ENCODE measurements at places on chromosomes 7 and 10.

DNA sequence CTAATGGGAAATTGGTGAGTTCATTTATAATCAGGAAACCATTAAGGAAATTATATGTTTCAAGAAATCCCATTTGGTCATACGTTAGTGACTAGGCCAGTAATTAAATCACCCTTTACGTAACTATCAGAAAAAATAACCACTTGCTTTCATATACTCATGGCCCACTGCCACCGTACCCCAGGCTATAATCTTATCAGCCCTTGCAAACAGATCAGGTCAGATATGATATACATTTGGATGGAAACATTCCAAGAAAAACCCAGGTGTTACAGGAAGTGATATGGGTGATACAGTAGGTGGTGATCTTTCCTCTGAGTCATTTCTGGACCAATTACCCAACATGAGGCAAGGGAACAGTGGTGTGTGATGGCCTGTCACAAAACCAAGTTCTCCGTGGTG is 481.0 kb upstream of the SEMA3A start:
- no peak for DNase-seq

DNA sequence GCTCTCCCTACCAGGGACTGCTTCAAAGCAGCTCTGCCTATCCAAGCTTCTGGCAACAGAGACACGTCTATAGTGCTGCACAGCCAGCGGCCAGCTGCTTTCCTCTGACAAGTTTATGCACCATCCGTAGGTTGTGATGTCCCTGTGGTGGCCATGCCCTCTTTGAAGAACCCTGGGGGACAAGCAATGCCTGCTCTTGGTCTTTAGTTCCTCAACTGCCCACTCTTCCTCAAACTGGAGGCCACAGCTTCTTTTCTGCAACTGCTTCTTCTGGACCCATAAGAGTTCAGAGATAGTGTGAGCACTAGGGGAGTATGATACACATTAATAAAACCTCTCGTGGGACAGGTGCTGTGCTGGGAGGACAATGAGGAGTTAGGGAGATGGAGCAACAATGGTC is 164.9 kb downstream of the ELMO1 start:
- DNase-seq, result no peak

DNA sequence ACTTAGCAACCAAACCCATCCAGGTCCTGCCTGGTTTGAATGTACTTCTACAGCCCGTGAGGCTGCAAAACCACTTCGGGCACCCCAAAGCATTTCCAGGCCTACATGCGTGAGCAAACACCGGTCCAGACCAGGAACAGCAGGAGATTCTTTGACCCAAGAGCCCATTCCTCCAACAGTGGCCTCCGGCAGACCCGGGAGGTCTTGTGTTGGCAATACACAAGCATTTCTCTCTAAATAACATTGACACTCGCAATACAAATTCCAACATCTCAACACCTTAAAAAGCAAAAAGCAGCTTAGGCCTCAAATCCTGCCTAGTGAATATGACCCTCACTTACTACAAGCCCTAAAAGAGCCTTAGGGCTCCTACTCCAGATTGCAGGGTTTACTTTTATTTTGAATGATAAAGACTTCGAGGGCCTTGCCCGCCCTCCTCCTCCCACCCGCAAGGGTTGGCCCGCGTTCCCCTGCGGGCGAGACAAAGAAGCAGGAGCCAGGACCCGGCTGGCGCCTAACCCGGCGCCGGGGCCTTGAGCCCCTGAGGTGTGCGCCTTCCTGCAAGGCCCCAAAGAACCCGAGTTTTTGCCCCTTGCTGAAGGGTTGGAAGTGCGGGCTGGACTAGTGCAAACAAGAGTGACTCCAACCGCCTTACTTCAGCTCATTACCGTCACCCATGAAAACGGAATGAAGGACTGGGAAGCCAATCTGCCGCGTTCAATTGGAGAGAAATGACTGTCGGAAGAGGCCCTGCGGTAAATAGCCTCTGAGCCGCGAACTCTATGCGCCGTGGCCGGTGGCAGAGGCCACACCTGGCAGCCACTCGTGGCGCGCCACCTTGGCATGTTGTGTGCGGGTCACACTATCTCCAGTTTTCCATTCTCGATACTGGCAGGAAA is 3.4 kb upstream of the DLX6 start:
- DNase-seq, result no peak

DNA sequence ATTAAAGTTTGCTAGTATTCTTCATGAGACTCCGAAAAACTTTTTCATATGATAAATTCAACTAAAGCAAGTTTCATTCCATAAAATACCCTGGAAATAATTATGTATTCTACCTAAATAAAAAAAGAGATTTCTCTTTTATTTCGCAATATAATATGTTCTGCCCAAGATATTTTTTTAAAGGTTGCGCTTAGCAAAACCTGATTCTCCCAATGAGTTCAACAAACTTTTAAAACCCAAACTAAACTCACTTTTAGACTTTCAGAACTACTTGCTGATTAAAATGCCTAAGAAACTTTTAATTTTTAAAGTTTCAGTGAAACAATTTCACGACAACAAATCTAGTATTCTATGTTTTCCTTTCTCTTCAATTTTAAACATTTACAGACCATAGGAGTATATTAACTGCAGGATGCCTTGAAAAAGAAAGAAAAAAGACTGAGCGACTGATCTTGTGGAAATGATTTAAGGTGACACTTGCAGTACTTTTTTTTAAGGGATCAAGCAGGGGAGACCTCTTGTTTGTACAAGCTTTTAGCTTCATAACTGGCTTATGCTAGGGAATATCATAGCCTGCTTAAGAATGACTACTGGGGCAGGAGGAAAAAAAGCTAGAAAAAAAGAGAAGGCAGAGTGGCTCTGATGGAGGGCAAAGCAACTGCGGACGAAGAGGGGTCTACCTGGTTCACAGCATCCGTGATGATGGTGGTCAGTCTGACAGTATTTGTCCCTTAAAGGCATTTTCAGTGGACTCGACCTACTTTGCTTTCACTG is 1.5 kb downstream of the ZNF800 start:
- DNase-seq, result no peak

DNA sequence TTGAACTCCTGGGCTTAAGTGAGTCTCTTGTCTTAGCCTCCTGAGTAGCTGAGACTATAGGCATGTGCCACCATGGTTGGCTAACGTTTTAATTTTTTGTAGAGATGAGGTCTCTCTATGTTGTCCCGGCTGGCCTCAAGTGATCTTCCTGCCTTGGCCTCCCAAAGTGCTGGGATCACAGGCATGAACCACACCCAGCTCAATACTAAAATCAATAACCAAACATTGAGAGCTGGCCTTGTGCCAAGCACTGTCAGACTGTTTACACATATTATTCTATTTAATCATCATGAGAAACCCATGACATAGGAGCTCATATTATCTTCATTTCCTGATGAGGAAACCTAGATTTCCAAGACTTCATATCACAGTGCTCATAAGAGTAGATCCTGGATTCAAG is 251.2 kb downstream of the BAMBI start:
- no peak for DNase-seq

DNA sequence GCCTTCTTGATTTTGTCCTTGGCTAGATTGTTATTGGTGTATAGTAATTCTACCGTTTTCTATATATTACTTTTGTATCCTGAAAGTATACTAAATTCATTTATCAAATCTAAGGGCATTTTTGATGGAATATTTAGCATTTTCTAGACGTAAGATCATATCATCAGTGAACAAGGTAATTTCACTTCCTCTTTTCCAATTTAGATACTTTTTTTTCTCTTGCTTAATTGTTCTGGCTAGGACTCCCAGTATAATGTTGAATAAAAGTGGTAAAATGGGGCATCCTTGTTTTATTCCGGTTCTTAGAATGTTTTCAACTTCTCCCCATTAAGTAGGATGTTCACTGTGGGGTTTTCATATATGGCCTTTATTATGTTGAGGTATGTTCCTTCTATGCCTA is 260.7 kb downstream of the POLR1F start:
- no peak for DNase-seq

DNA sequence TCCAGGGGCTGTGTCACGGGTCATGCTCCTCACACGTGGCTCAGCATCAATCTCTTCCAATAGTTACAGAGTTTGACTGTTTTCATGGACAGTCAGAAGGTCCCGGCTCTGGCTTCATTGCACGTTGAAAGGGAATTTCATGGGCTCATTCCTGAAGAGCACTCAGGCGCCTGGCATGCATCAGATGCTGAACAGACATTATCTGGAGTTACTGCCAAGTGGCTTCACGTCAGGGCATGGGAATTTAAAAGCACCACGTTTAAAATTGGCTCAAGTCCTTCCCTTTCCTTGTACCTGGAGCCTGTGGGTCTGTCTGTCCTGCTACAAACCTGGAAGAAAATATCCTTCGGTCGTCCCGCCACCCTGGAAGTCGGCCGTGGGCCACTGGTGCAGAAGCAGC is 50.4 kb downstream of the CFAP46 start:
- DNase-seq, result no peak

DNA sequence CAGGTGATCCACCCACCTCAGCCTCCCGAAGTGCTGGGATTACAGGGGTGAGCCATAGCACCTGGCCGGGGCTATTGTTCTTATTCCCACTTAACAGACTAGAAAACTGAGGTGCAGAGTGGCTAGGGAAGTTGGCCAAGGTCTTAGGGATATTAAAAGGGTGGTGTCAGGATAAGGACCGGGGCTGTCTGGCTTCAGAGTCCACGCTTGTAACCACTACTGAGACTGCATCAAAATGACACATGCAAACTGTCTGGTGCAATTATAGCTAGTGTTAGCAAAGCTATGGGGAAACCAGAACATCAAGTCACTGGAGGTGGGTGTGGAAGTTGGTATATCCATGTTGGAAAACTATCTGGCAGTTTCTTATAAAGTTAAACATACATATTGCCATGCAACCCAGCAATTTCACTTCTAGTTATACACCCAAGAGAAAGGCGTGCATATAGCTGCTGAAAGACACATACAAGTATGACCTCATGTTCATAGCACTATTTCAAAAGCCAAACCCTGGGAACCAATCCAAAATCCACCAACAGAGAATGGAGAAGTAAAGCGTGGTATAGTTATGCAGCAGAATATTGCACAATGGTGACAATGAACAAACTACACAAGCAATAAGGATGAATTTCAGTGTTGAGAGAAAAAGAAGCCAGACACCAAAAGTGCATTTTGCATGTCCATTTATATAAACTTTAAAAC is 33.9 kb upstream of the EEPD1 start:
- DNase-seq, result no peak

GRCh38 chr7:121428855-121429489 is 32.9 kb upstream of the FAM3C start:
- DNase-seq, result no peak

- no peak for DNase-seq
Observed at GRCh38 chr7:17946591-17946990, 6.3 kb upstream of the SNX13 start.

GRCh38 chr10:33982995-33983394 is 648.5 kb upstream of the NRP1 start:
- DNase-seq, result no peak

DNA sequence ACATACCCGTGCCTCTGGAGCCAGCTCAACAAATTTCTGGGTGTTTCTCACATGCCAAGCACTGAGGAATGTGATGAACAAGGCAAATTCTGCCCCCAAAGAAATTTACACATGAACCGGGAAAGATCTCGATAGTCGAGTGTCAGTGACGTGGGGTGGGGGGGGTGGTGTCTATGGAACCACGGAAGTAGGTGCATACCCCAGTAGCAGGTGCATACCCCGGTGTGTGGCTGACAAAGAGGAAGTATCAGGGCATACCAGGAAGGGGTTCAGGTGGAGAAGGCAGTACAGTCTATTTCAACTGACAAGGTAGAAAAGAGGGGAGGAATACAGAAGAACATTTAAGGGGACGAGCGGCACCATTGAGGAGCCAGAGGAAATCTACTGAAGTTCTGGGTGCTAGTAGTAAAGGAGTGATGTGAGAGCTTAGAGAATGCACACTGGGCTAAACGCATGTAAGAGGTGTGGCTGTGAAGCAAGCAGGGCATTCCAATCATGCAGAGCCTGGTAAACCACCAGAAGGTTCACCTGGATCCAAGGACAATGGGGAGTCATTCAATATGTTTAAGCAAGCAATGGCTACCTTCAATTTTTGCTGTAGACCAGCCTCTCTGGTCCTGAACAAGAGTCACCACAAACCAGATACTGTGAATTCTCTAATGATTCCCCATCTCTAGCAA is 6.2 kb downstream of the CCDC6 start:
- no peak for DNase-seq

- no peak for DNase-seq
Observed at GRCh38 chr10:104293011-104293410, 24.0 kb downstream of the GSTO2 start.

- no peak for DNase-seq
Observed at GRCh38 chr7:80641548-80641947, 3.1 kb downstream of the CD36 start.

GRCh38 chr10:42989481-42989921 is 87.4 kb upstream of the RET start:
- DNase-seq, result no peak

- no peak for DNase-seq
Observed at GRCh38 chr10:613271-614138, 76.0 kb downstream of the DIP2C start.

GRCh38 chr7:144903201-144903600 is 67.3 kb upstream of the TPK1 start:
- no peak for DNase-seq

DNA sequence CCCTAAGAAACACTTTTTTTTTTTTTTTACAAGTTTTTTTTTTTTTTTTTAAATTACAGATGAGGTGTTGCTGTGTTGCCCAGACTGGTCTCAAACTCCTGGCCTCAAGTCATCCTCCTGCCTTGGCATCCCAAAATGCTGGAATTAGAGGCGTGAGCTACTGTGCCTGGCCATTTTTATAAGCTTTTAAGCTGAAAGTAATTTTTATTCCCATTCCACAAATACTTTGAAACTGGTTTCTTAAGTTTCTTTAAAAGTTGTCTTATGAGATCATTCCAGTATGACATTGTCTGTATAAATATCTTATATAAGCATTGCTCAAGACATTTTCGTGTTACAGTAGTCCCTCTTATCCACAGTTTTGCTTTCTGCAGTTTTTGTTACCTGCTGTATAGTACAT is 61.4 kb upstream of the CYP26C1 start:
- DNase-seq, result no peak

GRCh38 chr7:44959433-44959951 is 19.3 kb downstream of the MYO1G start:
- no peak for DNase-seq

- DNase-seq, result no peak
Observed at GRCh38 chr10:119834188-119834587, 38.5 kb downstream of the MCMBP start.

DNA sequence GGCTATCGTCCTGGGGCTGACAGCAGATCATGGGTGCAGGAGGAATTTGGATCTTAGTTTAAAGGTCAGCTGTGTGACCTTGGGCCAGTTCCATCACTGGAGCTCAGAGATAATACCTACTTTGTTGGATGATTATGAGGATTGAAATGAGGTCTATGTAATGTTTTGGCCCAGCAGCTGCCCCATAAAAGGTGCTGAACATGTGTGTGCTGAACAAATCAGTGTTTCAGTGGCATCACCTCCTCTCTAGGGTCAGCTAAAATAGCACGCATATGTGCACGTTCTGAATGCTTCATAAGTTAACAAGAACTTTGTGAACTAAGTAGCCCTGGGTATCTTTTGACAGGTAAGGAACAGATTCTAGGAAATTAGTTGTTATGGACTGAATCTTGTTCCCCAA is 84.8 kb upstream of the LRRC18 start:
- DNase-seq, result no peak

Data from activated CD4-positive, alpha-beta T cell treated with anti-CD3 and anti-CD28 coated beads for 24 hours (primary cell).